ENCODE measurements at places on chromosomes 6 and 20. TPM values are rescaled to one million over a fixed set of nuclear protein-coding genes. Genes with fewer than 3 reads are reported as not detected.

DNA sequence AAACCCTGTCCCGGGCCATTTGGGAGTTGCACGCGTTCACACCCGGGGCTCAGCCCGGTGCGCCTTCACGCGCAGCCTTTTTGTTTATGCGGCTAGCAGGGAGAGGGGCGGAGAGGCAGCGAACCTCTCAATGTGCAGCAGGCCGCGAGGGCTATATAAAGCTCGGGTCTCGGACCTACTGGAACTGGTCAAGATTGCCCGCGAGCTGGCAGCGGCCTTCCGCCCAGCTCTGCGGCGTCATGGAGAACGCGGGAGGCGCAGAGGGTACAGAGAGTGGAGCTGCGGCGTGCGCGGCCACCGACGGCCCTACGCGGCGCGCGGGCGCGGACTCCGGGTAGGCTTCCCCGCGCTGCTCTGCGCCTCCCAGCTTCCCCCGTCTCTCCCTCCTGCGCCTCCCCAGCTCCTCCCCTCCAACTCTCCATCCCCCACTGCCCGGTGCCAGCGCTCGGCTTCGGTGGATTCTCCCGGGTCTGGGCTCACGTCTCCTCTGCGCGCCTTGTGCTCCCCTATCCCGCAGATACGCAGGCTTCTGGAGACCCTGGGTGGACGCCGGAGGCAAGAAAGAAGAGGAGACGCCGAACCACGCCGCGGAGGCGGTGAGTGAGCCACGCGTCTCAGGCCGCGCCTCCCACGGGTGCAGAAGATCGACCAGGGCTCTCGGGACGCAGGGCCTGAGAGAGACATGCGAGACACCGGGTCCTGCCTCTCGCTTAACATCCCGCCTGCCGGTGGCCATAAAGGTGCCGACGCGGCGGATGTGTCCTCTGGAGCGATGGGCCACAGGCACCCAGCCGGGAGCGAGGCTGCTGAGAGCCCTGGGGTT lies at the start of gene RIPPLY2:
TSS of gene RIPPLY2 (plus strand) at position 183 of the 823 bp plus-strand sequence. CDS start at position 240, 57 bp downstream.
- peaks cover 4% of the 10 kb centered on the region for H3K27me3 ChIP-seq
- H3K27ac ChIP-seq = no peak within 1 kb of the TSS

DNA sequence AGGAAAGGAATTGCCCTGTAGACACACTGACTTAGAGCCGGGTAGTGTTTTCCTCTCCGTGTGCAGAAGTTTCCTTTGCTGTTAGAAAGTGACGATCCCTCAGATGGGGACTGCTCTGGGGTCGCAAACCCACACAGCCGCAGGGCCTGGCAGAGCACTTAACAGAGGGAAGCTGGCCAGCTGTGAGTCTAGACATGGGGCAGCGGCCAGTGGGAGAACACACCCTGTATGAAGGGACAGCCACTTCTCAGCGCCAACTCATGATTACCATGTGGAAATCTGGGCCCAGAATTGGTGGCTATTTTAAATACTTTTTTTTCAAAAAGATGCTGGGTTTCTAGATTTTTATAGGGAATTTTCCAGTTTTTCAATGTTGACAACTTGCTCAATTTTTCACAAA lies 39.4 kb downstream of the SLC9A8 start:
- peaks cover 66% of the 10 kb centered on the region for H3K36me3 ChIP-seq
- H3K27ac ChIP-seq = peak overlapping the region; percentile 71
- no peak overlapping the region for H3K4me3 ChIP-seq
- peaks cover 32% of the 10 kb centered on the region for H3K4me1 ChIP-seq
- DNase-seq = no peak

DNA sequence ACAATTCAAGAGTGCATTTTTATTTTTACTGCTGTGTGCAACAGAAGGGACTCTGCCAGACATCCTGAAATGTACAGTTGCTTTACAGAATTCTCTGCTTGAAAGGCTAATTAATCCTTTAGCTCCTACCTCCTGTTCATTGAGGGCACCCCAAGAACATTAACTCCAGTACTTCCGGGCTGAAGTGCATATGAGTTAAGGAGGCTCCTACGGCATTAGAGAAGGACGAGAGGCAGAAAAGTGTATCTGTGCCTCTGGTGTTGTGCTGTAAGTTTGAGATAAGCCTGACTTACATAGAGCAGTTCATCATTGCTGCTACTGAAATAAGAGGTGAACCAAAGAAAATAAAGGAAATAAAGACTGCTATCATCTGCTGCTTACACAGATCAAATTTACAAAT lies 609.3 kb upstream of the ADGRB3 start:
- no peaks in the 10 kb centered on the region for H3K4me1 ChIP-seq
- no peak overlapping the region for H3K4me3 ChIP-seq
- no peak overlapping the region for H3K27ac ChIP-seq
- no peaks in the 10 kb centered on the region for H3K36me3 ChIP-seq
- H3K27me3 ChIP-seq = no peaks in the 10 kb centered on the region

- H3K27ac ChIP-seq = no peak overlapping the region
- no peak overlapping the region for H3K4me3 ChIP-seq
These were observed 293.2 kb downstream of the BTBD9 start for GRCh38 chr6:38346291-38347079.

DNA sequence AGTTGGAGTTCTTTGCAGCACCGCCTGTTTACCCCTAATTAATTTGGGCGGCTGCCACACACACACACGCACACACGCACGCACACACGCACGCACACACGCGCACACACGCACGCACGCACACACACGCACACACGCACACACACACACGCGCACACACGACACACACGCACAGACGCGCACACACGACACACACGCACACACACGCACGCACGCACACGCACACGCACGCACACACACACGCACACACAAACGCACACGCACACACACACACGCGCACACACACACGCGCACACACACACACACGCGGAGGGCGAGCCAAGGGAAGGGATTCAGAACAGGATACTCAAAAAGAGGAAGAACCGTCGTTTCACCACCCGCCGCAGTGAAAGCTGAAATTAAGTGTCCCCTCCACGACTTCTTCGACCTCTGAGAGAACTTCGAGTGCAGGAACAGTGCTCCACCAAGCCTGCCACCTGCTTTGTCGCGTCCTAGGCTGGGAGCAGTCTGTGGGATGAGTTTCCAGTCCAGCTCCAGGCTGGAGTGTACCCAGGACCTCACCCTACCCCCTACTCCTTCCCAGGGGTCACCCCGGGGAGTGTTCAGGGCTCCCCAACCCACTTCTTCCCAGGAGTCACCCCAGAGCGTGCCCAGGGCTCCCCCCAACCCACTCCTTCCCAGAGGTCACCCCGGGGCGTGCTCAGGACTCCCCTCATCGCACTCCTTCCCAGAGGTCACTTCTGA lies 1.1 kb downstream of the RNASET2 start:
- DNase-seq = peak; percentile 63
- H3K27me3 ChIP-seq = no peaks in the 10 kb centered on the region

- H3K4me3 ChIP-seq = no peak overlapping the region
- peak; percentile 87 for DNase-seq
- H3K27ac ChIP-seq = peak overlapping the region; percentile 74
These were observed 118.5 kb downstream of the SNX5 start for GRCh38 chr20:17849901-17850683.

Gene SMPD2
- 5.1 TPM for total RNA-seq

Gene C20orf144
- total RNA-seq = not detected

Measured in psoas muscle (tissue), 8 donors.